ENCODE measurements at places on chromosomes 4 and X.
A peak's percentile ranks its signal among the peaks of the same experiment; 100 is the strongest.

DNA sequence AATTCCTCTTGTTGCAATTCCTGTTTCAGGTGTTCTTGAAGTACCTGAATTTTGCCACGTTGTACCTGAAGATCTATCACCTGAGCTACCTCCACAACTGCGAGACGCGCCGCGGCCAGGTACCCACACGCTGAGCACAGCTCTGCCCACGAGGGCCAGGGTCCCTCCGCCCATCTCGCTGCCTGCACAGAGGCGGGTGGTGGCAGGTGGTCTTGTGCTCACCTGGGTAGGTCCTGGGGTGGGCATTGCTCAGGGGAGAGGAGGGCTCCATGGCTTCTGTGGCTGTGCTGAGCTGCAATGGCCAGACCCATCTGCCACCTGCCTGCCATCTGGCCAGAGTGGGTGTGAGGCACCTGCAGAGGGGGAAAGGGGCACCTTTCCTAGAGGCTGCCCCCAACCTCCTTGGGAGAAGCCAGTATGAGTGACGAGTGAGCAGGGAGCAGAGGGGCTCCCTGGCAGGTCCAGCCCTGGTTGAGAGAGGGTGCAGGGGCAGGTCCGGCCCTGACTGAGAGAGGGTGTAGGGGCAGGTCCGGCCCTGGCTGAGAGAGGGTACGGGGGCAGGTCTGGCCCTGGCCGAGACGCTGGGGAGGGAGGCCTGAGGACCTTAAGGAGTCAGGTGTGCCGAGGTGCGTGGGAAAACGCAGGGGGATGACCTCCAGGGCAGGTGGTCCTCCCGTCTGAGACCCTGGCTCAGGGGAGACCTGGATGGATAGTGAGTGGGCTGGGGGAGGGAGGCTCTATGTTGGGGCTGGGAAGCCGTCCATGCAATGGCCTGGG, 10.7 kb downstream of the PDE6B start:
- no peak overlapping the region for H3K4me3 ChIP-seq
- H3K36me3 ChIP-seq = no peaks in the 10 kb centered on the region
- no peaks in the 10 kb centered on the region for H3K4me1 ChIP-seq
- H3K27ac ChIP-seq = no peak overlapping the region

GRCh38 chrX:2299871-2300270, 200.9 kb downstream of the DHRSX start:
- H3K27ac ChIP-seq = no peak overlapping the region
- no peak for DNase-seq
- no peaks in the 10 kb centered on the region for H3K36me3 ChIP-seq
- H3K27me3 ChIP-seq = no peaks in the 10 kb centered on the region
- no peak overlapping the region for H3K4me3 ChIP-seq
- no peaks in the 10 kb centered on the region for H3K4me1 ChIP-seq

DNA sequence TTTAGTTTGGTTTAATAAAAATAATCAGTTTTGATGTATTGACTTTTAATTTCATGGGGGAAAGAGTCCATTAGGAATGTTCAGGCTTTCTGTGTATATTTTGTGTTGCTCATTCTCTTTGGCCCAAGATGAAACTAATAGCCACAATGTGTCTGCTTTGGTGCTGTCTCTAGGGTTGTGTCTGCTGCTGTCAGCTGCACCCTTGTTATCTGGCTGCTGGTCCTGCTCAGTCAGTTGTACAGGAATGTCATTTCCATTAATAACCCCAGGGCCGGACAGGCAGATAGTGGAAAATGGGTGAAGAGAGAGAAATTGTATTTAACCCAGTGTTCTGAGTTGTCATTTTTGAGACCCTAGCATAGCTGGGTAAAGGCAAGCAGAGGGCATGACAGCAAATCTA, 115.1 kb downstream of the PHEX start:
- no peak overlapping the region for H3K27ac ChIP-seq
- H3K36me3 ChIP-seq = no peaks in the 10 kb centered on the region
- H3K27me3 ChIP-seq = no peaks in the 10 kb centered on the region
- H3K4me1 ChIP-seq = no peaks in the 10 kb centered on the region
- no peak for DNase-seq

- no peaks in the 10 kb centered on the region for H3K36me3 ChIP-seq
- no peaks in the 10 kb centered on the region for H3K4me1 ChIP-seq
- H3K4me3 ChIP-seq = no peak overlapping the region
- H3K27me3 ChIP-seq = no peaks in the 10 kb centered on the region
Observed at GRCh38 chr4:183185018-183185417, 86.0 kb downstream of the WWC2 start.

GRCh38 chr4:6965329-6965728, 55.7 kb downstream of the TBC1D14 start:
- DNase-seq = no peak
- H3K36me3 ChIP-seq = no peaks in the 10 kb centered on the region
- H3K4me1 ChIP-seq = no peaks in the 10 kb centered on the region
- H3K27me3 ChIP-seq = no peaks in the 10 kb centered on the region

- no peak for DNase-seq
- peaks cover 9% of the 10 kb centered on the region for H3K36me3 ChIP-seq
- peak within 1 kb of the TSS; percentile 65 for H3K4me3 ChIP-seq
- H3K27me3 ChIP-seq = no peaks in the 10 kb centered on the region
- peak within 1 kb of the TSS; percentile 98 for H3K27ac ChIP-seq
Observed at GRCh38 chrX:47232803-47233332, at the start of gene USP11. Gene USP11 (plus strand): TSS chrX:47233009. CDS start chrX:47233044, 35 bp downstream.
